AG04450 (cell line): ENCODE measurements at places on chromosomes 4 and X.

DNA sequence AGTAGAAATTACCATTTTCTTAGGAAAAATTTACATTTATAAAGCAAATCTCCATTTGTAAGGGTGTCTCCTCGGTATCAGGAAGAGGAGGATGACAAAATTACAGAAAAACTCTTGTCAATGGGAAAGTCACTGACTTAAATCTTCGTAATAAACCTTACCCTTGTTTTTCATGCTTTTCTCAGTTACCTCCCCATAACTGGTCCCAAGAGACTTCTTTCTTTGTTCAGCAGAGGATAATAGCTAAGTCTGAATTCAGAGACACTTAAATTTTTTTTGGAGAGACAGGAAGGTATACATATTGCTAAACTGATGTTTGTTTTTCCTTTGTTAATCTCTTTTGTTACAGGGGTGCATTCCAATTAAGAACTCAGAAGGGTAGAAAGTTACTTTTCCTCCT lies 125.5 kb upstream of the JADE1 start:
- DNase-seq = no peak

- no peak for DNase-seq
Observed at GRCh38 chr4:1615786-1616556, 68.1 kb downstream of the FAM53A start.

- no peak for DNase-seq
Observed at GRCh38 chr4:41079881-41080560, 134.3 kb downstream of the APBB2 start.

GRCh38 chr4:25420931-25421330 lies 43.9 kb downstream of the ANAPC4 start:
- no peak for DNase-seq

GRCh38 chr4:105710678-105711077 lies 2.1 kb downstream of the GSTCD start:
- no peak for DNase-seq

DNA sequence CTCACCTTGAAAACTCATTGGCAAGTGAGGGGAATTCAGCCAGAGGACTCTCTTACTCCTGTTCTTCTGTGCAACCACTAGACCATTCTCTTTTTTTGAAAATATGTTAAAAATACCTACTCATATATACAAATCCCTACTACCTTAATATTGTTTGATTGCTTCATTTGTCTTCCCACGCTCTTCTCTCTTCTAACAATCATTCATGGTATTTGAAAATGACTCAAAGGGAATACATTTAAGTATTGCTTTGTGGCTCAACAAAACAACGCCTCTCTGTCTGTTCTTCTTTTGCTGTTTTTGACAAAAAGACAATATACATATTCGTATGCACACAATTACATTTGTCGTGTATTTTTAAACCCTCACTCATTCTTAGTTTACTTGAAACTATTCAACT lies 589.4 kb downstream of the ANKRD50 start:
- DNase-seq = no peak

- no peak for DNase-seq
Observed at GRCh38 chr4:117429061-117429460, 343.7 kb upstream of the TRAM1L1 start.

DNA sequence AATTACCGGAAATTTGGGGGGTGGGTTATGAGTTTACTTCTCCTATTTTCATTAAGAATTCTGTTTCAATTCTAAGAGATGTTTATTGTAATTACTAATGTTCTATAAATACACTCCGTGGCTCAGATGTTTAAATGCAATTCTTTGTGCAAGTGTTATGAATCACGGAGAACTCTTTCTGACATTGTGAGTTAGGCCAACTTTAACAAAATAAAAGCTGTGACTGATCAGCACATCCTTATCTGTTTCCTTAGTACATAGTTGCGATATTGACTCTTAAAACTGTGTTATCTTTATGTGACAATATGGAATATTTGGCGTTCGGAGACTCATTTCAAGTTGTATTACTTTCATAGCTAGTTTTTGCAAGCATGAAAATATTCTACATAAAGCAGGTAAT lies 902 bp downstream of the KLHL4 start:
- no peak for DNase-seq

DNA sequence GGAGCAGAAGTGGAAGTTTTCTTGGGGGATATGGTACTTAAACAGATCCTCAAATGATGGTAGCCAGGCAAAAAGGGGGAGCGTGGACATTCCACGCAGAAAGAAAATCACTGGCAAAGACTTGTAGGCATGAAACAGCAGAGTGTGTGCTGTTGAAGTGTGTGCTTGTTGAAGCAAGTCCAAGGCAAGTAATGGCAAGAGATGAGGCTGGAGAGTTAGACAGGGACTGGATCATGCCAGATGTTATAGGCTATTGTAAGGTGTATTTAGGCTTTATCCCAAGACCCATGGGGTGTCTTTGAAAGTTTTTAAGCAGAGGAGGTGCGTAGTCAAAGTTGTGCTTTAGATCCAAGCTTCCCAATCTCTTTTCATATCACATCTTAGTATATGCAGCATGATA lies 124.5 kb downstream of the MBNL3 start:
- DNase-seq = no peak

DNA sequence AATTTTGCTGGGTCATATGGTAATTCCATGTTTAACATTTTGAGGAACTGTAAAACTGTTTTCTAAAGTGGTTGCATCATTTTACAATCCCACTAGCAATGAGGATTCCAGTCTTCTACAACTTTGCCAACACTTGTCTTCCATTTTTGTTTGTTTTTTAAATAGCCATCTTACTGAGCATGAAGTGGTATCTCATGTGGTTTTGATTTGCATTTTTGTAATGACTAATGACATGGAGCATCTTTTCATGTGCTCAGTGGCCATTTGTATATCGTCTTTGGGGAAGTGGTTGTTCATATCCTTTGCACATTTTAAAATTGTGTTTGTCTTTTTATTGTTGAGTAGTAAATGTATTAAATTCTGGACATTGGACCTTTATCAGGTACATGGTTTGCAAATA lies 94.7 kb downstream of the TMEM131L start:
- no peak for DNase-seq

DNA sequence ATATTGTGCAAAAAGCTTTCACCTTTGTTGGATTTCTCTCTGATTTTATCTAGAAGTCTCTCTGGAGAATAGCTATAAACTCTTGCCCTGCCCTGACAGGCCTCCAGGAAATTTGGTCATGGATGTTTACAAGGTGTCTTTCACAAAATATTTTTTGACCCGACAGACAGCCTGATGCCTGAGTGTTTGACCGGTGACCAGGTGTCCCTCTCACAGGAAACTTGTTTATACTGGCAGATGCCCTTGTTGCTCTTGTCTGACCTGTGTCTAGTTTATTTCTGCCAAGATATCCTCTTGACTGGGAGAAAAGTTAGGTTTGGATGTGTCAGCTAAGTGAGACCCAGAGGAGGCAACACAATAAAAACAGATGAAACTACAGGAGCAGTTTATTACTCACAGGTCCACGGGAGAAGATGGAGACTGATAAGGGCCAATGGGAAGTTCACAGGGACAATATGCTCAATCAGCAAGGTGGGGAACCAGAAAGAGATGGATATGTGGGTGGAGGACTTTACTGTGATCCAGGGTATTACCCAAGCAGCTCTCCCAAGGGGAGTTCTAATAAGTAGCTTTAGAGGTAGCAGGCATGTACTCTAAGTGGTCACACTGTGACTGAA lies 243.3 kb downstream of the ARAP2 start:
- no peak for DNase-seq

DNA sequence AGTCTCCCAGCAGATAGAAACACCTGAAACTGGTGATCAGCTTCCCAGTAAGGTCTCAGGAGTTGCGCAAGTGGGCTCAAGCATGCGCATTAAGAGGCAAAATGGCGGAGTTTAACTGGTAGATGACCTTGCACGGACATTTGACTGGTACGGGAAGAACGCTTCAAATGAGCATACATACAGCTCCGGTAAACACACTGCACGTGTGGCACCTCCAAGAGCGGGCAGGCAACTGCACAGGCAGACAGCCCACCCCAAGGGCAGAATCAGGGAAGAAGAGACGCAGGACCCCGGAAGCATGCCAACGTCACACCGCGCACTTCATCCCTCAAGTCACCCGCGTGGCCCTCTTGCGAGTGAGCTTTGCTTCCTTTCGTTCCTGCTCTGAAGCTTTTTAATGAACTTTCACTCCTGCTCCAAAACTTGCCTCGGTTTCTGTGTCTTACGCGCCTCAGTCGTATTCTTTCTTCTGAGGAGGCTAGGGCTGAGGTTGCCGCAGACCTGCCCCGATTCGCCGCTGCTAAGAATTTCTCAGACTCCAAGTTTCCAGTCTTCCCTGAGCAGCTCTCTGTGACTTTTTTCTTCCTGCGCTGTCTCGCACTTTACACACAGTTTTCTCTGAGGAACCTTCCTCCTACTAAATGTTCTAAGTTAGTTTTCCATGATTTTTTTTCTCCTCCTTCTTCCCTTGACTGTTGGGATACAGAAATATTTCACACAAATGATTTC lies 180.7 kb upstream of the ZFP42 start:
- DNase-seq = no peak

DNA sequence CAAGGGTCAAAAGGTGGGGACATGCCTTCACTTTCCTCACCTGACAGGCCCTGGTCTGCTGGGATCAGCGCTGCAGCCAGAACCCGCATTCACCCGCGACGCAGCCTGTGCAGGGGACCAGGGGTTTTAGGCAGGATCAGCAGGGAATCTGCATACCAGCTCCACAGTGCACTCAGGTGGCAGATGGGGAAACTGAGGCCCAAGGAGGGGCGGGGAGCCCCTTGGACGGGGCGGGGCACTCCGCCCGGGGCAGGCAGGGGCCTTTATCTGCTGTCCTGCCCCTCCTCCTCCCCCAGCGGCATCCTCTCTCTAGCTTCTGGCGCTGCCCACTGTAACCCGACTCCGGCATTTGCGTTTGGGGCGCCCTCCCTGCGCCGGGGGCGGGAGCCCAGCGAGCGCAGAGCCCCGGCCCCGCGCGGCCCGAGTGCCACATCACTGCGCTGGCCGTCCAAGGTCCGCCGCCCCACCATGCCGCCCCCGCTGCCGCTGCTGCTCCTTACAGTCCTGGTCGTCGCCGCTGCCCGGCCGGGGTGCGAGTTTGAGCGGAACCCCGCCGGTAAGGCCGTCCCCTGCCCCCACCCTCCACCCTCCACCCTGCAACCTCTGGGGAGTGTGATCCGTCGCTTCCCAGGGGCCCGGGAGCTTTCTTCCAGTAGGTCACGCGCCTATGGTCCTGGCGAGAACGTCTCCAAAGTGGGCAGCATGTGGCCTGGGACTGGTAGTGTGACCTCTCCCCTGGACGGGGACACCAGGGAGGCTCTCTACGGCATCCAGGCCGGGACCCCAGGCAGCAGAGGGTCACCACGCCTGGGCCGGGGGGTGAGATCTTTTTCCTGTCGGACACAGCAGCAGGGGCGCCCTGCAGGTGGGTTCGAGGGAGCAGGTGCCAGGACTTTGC lies at the start of gene CPZ:
CPZ (plus strand) TSS at position 400 of the 898 bp plus-strand sequence; CDS start at position 469, 69 bp downstream.
- no peak for DNase-seq

- no peak for DNase-seq
Observed at GRCh38 chr4:110344165-110344564, 131.8 kb upstream of the ENPEP start.

DNA sequence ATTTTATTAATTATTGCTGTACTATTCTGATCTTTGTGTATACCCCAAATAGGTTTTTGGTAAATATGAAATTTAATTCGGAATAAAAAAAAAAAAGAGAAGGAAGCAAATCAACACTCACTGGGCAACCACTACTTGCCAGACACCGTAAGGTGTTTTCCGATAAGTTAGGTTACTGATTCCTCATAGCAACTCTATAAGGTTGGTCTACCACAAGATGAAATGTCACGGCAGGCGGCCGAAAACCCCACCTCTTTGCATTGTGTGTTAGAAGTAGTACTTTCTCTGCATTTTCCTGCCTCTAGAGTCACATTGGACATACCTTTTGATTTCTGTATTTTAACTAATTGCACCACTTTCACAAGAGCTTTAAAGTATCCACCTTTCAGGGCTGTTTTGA lies 44.5 kb upstream of the RASGEF1B start:
- DNase-seq = no peak

DNA sequence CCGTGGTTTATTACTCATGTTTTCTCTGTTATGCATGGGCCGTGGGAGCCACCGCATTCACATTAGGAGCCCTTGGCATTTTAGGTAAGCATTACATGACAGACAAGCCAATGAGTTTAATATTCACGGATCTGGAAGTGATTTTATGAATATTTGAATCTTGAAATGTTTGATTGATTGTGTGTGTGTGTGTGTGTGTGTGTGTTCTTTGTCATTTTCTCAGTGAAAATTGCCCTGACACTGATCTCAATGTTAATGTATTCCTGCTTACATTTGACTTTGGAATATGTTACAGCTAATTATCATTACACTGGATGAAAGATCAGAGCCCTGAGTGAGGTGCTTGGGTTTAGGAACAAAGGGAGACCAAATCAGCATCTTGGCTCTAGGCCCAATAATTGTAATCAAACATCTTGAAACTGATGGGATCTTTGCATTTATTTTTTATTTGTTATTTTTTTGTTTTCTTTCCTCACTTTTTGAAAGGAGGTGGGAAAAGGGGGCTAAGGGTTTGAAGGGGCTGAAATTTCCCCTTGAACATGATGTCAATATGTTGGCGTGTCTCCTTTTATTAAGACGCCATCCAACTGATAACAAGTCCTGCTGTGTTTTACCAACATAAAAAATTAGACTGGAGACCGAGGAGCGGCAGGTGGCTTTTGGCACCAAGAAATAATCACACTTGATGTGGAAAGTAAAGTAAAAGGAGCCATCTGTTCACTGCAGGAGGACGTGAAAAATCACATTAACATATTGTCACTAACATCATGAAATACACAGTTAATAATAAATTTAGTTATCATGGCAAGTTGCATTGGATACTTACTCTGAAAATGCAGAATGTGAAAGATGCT lies 5.2 kb upstream of the GK2 start:
- no peak for DNase-seq

DNA sequence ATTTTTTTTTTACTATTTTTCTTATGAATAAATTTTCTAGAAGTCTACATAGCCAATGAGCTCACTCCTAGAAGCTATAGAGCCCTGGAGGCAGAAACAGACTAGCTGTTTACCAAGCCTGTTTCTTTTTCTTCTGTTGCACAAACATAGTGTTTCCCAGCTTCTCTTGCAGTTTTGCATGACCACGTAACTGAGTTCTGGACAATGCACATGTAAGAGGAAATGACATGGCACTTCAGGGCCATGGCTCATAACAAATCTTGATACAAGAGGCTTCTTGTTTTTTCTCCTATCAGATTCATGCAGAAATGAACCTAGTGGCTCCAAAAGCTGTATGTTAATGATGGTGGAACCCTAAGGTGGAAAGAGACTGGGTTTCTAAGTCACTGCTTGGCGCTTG lies 127.4 kb downstream of the ZNF330 start:
- no peak for DNase-seq

- no peak for DNase-seq
Observed at GRCh38 chrX:99301990-99302389, 1108.1 kb downstream of the PCDH19 start.

GRCh38 chrX:17922303-17922702 lies 61.2 kb upstream of the RAI2 start:
- DNase-seq = no peak

GRCh38 chr4:55604996-55605395 lies 13.0 kb upstream of the PDCL2 start:
- DNase-seq = no peak
